ENCODE measurements at places on chromosomes 7 and 10.

DNA sequence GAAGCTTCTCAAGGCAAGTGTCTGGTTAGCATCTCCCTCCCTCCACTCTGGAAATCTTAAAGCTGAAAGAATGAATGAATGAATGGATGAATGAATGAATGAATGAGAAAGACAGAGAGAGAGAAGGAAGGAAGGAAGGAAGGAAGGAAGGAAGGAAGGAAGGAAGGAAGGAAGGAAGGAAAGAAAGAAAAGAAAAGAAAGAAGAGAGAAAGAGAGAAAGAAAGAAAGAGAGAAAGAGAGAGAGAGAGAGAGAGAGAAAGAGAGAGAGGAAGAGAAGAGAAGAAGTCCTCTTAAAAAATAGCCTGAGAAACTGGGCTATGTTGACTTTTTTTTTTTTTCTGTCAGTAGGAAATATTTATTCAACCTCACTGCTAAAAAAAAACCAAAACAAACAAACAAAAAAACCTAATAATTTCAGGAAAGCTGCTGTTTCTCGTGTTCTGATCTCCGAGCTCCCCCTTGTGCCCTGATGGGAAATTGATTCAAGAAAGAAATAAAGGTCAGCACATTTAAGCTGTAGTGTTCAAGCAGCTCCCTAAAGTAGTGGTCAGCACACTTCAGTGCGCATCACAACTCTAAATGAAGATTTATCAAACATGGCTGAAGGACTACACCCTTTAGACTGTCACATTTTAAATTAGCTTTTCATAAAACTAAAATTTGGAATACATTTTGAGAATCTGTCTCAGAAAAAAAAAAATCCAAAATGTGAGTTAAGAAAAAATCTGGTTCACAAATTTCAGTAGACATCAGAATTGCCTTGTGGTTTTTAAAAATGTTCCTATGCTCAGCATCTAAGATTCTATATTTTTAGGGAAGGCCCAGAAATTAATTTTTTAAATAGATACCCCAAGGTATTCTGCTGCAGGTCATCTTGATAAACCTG, 154.3 kb downstream of the ELAPOR2 start:
- DNase-seq: peak; percentile 19

DNA sequence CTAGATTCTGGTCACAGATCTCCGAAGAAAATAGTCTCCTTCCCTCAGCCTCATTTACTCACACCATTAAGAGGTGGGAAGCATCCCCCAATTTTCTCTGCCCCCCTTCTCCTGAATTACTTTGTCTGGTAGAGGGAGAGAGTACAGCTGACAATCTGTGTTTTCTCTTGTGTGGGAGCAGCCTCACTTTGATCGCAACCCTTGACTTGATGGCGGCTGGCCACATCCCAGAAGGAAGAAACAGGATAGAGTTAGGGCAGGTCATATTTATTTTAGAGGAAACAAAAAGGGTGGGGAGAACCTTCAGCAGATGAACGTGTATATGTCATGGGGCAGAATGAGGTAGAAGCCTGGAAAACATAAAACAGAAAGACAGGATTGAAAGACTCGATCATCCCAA, 82.4 kb upstream of the FAM171A1 start:
- no peak for DNase-seq

- no peak for DNase-seq
Measured at GRCh38 chr7:18538554-18539250, 43.2 kb downstream of the HDAC9 start.

- DNase-seq: no peak
Measured at GRCh38 chr10:30509508-30509907, 75.5 kb downstream of the MAP3K8 start.

GRCh38 chr7:5383314-5384098, 40.1 kb downstream of the TNRC18 start:
- no peak for DNase-seq

- DNase-seq: no peak
Measured at GRCh38 chr7:140249036-140249806, 72.4 kb upstream of the KDM7A start.

- no peak for DNase-seq
Measured at GRCh38 chr10:33328253-33328652, 6.2 kb downstream of the NRP1 start.

DNA sequence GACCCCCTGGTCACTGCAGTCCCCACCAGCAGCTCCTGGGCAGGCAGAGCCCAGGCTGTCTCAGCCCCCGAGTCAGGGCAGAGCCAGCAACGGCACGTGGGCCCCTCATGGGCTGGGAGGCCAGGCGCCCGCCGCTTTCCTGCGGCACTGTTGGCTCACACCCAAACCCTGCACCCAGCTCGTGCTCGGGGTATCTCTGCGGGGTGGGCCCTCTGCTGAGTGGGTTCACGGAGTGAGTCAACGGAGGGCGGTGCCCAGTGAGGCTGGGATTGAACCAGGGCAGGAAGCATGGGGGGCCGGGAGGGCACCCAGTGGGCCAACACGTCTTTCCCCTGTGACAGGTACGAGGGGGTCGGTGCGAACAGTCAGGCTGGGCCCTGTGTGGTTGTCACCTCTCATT, 28.9 kb downstream of the ADAP1 start:
- DNase-seq: no peak

DNA sequence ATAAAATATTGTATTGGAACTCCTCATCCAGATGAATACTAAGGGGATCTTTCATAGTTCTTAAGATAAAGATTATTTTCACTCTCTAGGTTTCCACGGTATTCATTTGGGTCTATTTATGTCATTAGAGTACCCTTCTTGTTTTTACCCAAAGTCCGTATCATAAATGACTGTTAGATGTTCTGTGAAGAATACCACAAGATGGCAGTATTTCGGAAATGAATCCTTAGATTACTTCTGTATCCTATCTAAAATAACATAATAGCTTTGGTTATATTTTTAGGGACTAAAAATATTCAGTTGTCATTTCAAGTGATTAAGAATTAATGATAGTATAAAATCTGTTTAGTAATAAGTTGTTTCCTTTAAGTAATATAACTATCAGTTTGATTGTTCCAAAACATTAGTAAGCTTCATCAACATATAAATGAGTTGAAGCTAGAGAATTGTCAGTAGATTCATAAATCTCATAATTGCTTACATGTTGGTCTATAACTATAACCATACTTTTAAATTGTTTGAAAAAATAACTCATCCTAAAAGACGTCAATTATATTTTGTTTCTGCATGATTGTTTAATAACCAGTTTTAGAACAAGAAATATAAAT, 337.5 kb upstream of the KCND2 start:
- DNase-seq: peak; percentile 56

GRCh38 chr7:1361756-1362125, 97.5 kb downstream of the MICALL2 start:
- DNase-seq: no peak

DNA sequence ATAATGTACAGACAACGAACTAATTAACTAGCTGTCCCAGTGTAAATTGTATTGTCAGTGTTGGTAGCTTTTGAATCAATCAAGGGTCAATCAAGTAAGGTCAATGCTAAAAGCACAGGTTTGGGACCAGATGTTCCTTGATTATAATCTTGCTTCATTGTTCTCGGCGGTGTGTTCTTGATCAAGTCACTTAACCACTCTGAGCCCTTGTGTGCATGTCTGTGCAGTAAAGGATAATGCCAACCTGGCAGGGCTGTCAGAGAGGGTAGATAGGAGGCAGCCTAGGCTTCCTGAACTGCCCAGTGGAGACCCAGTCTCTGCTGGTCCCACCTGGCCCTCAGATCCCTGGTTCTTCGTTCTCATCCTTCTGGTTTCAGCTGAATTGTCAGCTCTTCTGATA, 221.0 kb downstream of the EMX2 start:
- DNase-seq: no peak
